ENCODE measurements at places on chromosomes 11 and 22.

DNA sequence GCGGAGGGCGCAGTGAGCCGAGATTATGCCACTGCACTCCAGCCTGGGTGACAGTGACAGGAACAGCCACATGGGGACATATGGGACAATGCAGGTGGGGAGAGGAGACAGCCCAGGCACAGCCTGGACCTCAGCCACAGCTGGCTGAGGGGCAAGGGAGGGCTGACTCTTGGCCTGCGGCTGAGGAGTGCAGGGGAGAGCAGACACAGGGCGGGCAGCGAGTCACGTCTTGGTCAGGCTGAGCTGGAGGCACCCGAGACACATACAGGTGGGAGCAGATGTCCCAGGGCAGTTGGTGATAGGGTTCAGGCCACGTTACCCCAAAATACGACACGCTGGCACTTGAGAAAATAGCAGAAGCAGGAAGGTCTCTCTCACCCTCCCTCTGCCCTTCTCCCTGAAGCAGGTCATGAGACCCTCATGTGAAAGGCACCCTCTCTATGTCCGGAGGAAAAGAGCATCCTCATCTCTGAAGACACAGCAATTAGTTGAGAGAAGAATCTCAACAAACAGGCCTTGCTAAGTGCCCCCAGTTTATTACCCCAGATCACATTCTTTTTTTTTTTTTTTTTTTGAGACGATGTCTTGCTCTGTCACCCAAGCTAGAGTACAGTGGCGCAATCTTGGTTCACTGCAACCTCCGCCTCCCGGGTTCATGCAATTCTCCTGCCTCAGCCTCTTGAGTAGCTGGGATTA, 10.5 kb downstream of the KIAA0930 start:
- no peak for DNase-seq

GRCh38 chr11:134330611-134331353, 1.0 kb upstream of the GLB1L2 start:
- DNase-seq, result no peak

- DNase-seq, result no peak
Observed at GRCh38 chr22:45254789-45255278, 14.1 kb upstream of the KIAA0930 start.

DNA sequence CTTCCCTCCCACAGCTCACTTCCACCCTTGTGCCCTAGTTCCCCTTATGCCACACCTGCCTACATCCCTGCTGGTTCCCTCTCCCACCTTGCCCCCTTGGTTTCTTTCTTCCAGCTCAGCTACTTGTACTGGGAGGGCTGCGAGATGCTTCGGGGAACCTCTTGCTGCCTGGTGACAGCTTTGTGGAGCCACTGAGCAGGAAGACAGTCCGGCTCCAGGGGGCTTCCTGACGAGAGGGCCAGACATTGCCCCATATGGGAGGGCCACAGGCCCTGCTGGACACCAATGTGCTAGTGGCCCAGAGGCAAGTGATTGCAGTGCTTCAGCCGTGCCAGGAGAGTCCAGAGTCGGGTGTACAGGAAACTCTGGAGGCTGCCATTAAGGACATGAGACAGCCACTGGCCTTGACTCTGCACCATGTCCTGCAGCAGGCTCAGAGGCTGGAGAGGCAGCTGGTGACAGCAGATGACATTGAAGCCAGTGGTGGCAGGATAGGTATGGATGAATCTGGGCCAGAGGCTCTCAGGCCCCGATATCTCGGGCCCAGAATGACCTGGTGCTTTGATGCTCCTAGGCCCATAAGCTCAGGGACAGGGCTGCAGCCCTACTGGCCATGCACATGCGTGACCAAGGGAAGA, 54.3 kb downstream of the BTG4 start:
- DNase-seq, result no peak

DNA sequence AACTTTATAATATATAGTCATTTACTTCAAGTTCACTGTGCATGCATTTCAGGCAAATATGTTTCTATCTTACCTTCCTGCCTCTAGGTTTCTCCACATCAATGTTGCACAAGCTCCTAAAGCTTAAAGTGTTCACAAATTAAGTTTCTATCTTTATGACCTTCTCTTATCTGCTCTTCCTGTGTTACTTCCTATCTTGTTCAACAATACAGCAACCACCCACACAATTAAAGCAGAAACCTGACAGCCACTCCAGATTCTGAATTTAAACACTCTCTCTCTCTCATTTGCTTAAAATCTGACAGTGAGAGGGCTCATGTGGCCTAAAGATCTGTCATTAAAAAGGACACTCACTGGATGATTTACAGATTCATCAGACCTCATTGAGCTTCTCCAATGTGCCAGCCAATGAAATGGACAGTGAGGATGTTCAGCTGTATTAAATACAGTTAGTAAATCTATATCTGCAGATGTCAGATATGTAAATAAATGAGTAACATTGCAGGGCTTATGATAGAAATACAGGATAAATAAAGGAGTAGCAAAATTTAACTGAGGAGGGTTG, 10.9 kb downstream of the PDGFD start:
- DNase-seq, result no peak

DNA sequence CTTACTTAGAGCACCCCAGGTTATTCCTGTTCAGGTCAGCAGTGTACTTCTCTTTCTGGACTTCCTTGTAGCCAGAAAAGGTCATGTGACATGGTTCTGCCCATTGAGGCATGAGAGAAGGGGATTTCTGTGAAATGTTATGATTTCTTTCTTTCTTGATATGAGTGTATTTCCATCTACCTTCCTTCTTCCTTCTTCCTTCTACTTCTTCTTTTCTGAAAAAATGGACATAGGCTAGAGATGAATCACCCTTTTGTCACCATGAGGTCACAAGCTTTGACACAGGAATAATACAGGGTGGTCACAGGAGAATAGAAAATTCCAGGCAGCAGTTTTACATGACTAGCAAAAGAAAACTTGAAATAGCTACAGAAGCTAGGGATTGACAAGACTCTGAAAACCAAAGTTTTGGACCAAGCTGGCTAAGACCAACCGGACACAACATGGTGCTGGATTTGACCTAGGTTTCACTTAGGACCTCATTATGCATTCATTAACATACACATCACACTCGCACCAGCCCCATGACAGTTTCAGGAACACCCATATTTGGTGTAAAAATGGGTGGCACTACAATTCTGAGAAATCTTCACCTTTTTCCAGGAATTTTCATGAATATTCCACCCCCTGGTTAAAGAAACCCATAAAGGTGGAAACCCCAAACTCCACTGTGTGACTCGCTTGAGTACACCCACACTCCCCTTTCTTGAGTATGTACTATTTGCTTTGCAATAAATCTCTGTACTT, 21.2 kb upstream of the MAP6 start:
- DNase-seq, result no peak

DNA sequence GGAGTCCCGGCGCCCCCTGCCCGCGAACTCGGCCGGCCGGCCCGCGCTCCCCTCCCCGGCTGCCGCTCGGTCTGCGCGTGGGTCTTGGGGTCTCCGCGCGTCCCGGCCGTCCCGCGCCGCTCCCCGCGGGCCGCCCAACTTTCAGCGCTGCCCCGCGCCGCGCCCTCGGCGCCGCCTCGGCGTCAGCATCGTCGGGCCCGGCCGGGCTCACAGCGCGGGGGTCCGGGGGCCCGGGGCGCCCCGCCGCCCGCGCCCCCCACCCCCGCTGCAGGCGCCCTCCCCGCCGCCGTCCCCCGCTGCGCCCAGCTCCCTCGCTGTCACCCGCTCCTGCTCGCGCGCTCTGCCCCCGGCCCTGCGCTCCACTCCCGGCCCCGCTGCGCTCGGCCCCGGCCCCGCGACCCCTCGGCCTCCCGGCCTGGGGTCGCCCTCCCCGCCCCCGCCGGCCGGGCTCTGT, at the start of gene KCNJ4:
KCNJ4 (minus strand) TSS at position 124 of the 454 bp plus-strand sequence. CDS start 27,067 bp downstream, outside the sequence.
- no peak for DNase-seq

- DNase-seq, result no peak
Observed at GRCh38 chr11:131955904-131956303, 585.5 kb downstream of the NTM start.

DNA sequence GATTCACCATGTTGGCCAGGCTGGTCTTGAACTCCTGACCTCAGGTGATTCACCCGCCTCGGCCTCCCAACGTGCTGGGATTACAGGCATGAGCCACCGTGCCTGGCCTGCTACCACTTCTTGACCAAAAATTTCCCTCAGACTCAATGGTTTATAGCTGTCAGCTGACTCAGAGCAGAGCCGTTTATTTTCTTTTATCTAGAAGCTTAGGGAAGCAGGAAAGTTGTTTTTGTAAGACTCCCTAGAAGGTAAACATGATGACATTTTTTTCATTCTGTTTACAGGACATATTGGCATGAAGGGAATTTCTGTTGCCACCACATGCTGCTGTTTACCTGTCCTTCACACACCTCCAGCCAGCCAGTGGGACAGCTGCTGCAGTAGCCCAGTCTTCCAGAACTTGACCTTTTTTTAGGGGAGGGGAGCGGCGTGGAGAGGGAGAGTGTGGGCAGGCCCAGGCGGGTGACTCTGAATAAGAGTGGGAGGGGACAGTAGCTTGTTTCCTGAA, 56.1 kb upstream of the PTPRJ start:
- DNase-seq, result no peak

DNA sequence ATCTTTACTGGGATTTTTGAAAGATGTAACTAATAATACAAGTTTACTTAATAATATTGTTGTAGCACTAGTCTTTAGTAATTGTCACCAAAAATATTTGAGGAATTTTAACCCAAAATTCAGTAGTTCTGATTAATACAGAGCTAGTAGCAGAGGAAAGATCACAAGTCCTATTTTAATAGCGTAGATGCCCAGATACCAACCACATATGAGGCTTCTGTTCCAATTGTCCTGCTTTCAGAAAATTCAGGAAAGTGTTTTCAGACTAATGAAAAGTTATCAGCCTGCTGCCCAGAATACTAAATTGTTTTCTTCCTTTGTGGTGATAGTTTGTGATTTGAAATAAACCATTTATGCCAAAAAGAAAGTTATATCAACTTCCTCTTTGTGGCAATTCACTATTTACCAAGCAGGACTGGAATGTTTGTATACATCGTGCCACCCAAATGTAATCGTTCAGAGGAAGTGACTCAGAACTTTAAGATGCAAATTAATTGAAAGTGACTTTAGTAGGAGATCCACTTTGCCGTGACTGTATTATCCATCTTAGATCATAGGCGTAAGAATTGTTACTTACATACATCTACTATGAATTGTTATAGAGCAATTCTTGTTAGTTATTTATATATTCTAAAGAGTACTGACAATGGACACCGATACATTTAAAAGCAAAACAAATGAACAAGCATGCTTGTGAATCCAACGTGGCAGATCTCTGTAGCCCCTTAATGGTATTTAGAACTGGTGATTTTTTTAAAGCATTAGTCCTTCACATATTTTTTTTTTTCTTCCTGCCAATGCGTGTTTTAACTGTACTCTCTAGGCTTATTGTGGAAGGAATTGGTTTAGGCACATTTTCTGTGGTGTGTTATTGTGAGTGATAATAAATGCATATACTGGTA, 231.0 kb downstream of the DDX10 start:
- no peak for DNase-seq

DNA sequence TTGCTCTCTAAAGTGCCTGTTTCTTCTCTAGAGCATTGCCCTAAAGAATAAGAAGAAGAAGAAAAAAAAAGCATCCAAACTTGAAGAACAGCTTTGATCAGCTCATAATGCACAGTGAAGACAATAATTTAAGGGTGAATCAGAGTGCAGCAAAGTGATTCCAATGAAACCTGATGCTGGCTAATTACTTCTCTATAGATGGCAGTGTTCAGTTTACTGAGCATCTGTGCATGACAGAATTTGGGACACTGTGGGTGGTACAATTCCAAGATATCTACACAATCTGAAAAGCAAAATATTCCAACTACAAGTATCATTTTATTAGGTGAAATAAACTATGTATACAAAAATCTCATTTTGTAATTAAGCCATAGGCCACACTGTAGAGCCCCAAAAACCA, 450.5 kb upstream of the CCDC90B start:
- DNase-seq, result no peak

DNA sequence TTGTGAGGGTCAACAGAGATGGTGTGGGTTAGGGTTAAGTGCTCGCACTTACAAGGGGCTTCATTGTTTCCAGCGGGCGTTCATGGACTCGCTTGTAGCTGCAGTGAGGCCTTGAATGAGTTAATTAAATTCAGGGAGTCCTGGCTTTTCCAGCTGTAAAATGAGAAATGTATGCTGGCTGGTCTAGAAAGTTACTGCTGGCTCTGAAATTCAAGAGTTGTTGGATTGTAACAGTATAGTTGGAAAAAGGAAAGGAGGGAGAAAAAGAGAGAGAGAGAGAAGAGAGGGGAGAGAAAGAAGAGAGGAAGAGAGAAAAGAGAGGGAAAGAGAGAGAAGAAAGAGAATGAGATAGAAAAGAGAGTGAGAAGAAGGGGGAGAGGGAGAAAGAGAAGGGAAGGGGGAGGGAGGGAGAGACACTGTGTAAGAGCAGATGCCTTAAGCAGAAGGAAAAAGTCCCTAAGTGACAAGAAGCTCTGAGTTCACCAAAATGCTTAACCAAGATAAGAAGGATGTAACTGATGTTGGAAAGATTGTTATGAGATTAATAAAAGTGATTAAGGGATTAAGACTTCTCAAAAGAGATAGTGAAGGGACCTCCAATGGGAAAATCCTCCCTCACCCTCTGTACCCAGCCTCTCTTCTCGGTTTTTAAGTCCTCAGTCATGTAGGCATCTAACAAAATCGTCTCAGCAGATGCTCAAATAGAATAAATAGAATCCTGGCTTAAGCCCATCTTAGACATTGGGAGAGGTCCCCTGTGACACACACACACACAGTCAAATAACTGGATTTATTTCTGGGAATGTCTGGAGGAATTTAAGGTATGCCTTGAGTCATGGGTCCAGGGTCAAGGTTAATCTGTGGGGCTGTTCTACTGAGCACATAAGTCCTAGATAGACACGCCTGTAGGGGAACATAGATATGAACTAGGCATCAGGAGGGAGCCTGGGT, 477.9 kb downstream of the MIAT start:
- no peak for DNase-seq

DNA sequence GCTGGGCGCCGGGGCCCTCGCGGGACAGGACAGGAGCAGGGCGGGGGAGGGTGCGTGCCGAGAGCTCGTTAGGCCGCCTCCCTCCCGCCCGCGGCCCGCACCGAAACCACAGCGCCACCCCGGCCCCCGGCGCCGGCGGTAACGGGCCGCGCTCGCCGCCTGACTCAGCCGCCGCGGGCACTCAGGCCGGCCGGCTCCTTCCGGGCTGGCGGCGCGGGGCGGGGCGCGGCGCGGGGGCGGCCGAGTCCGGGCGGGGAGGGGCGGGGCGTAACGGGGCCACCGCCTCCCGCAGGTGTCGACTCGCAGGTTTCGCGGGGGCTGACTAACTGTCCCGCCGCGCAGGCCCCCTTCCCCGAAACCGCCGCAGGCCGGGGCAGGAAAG, at the start of gene AP5B1:
AP5B1 (minus strand) TSS at position 207 of the 382 bp plus-strand sequence. CDS start 385 bp downstream, outside the sequence.
- no peak for DNase-seq

DNA sequence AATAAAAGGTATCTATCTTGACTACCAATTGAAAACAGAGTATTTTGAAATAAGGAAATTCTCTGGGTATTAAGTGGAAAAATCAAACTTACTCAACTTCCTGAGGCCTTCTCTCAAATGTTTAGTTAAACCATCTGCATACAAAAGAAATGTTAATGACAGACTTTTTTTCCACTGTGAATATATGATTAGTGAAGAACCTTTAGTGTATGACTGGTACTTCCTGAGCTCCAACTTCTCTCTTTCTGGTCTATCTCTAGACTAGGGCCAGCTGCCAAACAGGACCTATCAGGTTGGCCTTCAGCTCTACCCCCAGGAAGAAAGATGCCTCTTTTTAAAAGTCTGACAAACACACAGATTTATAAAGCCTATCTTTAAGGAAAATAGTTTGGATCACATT, 68.8 kb upstream of the SCUBE2 start:
- no peak for DNase-seq
